ENCODE measurements at places on chromosomes 12 and 14.

- DNase-seq = no peak
These were observed 59.8 kb upstream of the KRR1 start for GRCh38 chr12:75571204-75571603.

DNA sequence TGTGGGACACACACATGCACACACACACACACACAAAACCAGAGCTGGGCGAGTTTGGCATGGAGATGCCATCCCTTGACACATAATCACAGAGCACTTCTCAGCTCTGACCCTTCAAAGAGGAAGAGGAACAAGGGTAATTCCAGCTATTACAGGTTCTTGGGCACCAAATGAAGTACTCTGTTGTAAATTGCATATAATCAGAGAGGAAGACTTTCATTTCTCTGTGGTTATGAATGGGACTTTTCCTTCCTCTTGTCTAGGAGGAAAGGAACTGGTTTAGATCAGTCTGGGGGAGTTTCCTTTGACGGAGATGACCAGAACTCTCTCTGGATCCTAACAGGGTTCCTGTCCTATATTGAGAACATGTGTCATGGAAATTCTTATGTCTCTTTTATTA lies 26.4 kb upstream of the FGF6 start:
- DNase-seq = no peak

- no peak for DNase-seq
These were observed 7.4 kb upstream of the MTA1 start for GRCh38 chr14:105411985-105412770.

GRCh38 chr12:12919666-12920435 lies 28.5 kb downstream of the GPRC5A start:
- no peak for DNase-seq

GRCh38 chr12:116418551-116418950 lies 140.6 kb upstream of the MAP1LC3B2 start:
- no peak for DNase-seq

DNA sequence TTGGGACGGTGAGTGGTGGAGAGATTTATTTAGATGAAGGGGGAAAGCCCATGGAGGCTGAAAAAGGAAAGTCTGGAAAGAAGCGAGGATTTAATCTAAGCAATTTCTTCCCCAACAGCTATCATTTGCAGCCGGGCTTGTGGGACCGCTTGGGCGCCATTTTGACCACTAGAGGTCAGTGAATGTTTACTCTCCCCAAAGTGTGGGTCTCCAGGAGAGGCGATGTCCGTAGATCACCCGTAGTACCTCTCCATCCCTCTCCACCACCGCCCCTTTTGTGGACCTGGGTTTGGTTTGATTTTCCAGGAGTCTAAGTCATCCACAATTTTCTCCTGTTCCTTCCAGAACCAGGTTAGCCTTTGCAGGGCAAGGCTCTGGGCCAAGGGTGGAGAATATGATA lies 91.2 kb upstream of the PARP11 start:
- DNase-seq = no peak

GRCh38 chr14:45811155-45811554 lies 558.2 kb upstream of the MIS18BP1 start:
- DNase-seq = no peak

- no peak for DNase-seq
These were observed 25.2 kb downstream of the PLEKHA5 start for GRCh38 chr12:19154686-19155085.

DNA sequence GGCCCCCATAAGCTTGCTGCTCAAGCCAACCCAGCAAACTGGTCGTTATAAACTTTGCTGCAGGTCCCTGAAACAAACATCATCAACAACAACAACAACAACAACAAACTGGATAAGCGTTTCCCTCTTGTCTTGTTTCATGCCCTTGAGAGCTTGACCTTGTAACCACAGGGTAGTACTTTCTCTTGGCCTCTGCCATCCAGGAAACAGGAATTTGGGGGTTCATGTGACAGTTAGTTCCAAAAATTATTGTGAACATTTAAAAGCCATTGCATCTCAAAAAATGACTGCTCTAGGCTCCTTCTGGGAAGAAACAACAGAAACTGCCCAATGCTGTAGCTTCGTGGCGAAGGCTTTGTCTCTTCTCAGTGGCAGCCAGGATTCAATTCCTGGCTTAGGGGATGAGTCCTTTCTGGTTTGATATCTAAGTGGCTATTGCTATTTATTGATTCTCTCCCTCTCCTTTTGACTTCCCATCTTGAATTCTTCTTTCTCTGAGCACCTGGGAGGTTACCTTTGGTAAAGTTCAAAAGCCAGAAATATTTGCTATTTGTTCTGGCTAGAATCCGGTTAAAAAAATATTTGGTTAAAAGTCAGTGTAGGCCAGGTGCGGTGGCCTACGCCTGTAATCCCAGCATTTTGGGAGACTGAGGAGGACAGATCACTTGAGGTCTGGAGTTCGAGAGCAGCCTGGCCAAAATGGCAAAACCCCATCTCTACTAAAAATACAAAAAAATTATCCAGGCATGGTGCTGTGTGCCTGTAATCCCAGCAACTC lies 52.0 kb upstream of the CPM start:
- no peak for DNase-seq

Measured in cardiac septum (tissue), 1 donor.